ENCODE measurements at places on chromosomes 6 and 20. TPM values are rescaled to one million over a fixed set of nuclear protein-coding genes. Genes with fewer than 3 reads are reported as not detected.

Gene CNKSR3
- total RNA-seq, result 4.7 TPM

Gene F13A1
- not detected for total RNA-seq

Gene LRFN2
- not detected for total RNA-seq

Gene KIF16B
- 13.4 TPM for total RNA-seq

Gene PTCHD4
- 4.2 TPM for total RNA-seq

Gene RGS17
- 1.3 TPM for total RNA-seq

Gene SLC13A3
- 1.6 TPM for total RNA-seq

Gene SDCBP2
- 1.3 TPM for total RNA-seq

Gene NOTCH4
- 1.6 TPM for total RNA-seq

Gene VGLL2
- total RNA-seq, result not detected

Gene JPH2
- total RNA-seq, result 50.5 TPM

Gene PCK1
- not detected for total RNA-seq

Gene HLA-DRA
- not detected for total RNA-seq

Gene SLCO4A1
- total RNA-seq, result 3.0 TPM
